Activated CD8-positive, alpha-beta memory T cell treated with anti-CD3 and anti-CD28 coated beads for 1 hour (primary cell): ENCODE measurements at places on chromosomes 16 and 17.

- DNase-seq = no peak
Measured at GRCh38 chr16:21159281-21159951, 942 bp downstream of the LDAF1 start.

DNA sequence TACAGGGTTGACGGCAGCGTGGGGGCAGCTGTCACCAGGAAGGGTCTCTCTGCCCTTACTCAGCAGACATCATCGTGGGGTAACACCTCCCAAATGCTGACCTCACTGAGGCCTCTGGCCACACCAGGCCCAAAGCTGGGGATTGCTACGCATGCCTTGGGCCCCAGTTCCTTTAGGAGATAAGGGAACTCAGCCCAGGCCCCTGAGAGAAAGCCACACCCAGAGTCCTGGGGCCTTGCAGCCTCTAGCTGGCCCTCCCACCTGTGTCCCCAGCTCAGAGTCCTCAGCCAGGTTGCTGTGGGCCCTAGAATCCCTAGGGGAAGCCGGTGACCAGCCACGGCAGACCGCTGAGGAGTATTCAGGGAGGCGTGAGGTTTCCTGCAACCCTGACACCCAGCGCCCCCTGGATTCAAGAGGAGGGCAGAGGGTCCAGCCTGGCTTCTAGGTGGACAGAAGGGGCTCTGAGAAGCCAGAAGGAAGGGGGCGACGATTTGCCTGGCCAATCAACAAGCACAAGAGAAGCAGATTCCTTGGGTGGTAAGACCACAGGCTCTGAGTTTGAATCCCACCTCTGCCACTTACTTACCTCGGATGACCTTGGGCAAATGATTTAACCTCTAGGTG is 10.3 kb upstream of the GINS2 start:
- DNase-seq = no peak

GRCh38 chr17:12021623-12022140 is 1.0 kb downstream of the MAP2K4 start:
- DNase-seq = no peak

DNA sequence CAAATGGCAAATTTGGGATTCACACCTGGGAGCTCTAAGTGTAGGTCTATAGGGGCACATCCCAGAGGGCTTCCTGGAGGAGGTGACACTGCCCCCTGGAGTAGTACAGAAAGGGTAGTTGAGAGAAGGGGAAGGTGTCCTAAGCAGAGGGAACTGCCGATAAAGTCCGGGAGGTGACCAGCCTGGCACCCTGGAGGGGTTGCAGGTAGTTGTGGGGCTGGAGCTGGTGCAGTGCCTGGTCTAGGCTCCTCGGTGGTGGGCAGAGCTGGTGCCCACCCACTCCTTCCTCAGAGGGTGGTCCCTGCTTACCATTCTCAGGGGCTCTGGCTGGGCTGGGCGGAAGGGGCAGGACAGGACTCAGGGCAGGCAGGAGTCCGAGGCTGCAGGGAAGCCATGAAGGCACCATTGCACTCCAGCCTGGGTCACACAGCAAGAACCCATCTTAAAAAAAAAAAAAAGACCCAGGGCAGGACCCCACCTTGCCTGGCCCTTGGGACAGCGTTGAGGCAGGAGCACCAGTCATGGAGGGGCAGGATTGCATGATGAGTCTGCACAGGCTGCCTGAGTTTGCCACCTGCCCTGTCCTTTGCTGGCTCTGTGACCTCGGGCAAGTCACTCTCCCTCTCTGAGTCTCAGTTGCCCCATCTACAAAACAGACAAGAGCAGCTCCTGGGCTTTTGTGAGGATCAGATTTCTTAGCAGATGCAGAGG is 43.8 kb downstream of the LAT start:
- DNase-seq = no peak

DNA sequence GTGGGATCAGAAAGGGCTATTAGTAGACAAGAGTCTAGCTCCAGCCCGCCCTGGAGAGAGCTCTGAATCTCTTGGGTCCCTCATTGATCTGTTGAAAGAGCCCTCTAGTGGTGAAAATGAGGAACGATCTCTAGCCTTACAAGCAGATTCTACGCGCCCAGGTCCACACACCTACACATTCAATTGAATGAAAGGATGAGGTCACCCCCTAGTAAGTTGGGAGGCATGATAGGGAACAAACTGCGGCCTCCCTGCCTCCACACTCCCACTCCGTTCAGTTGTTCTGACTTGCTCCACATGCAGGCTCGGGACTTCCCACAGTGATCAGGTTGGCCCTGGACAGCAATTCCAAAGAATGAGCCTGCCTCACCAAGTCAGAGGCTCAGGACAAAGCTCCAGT is 2.9 kb upstream of the CACNG3 start:
- no peak for DNase-seq

DNA sequence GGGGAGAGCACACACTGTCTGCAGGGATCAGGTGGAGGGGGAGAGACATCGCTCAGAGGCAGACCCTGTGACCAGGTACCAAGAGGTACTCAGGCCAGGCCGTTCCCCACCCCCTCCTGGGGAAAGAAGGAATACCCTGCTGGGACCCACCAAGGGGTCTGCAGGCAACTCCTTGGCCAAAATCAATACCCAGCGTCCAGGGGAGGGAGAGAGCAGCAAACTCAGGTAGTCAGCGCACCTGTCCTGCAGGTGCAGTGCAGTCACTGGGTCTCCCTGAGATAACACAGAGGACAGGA is 57.5 kb upstream of the DOC2B start:
- DNase-seq = no peak

DNA sequence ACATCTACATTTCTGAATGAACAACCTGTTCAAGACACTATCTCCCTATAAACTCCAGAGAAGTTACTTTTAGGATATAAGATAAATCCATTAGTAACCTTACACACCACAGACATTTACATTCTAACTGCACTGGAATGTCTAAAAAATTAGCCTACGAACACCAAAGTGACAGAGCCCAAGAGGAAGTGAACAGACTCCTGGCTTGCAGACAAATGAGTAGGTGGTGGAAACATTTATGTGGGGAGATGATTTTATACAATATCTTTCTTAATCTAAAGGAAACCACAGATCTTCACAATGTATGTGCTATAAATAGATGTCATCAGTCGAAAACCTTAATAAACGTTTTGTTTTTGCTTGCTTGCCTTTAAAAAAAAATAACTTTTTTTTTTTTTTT is 18.8 kb downstream of the ZNF652 start:
- DNase-seq = no peak

GRCh38 chr17:39754958-39755553 is 17.3 kb downstream of the GRB7 start:
- DNase-seq = no peak

DNA sequence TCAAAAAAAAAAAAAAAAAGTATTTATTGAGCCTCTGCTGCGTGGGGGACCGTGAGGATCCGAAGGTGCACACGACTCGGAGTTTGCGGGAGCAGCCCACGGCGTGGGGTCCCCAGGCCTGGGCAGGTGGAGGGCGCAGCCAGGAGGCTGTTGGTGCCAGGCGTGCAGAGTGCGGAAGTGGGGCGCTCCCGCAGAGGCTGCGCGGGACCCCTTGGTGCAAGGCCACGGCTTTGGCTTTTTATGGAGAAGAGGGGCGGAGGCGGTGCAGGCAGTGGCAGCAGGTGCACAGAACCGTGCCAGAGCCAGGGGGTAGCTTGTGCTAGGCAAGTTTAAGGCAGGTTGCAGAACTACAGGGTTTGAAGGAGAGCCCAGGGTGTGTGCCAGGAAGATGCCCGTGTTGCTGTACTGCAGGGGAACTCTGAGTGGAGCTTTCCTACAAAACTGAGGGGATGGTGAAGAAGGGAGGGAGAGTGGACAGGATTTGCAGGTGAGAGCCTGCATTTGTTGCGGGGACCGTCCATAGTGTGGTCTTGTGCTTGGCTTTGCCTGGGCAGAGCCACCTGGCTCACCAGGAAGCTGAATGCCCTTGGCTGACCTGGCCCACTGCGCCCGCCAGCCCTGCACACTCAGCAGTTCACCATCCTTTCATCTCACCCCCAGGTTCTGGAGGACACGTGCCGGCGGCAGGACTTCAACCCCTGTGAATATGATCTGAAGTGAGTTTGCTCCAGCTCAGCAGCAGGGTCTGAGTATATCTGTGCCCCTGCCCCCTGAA is 1.3 kb downstream of the ASPSCR1 start:
- DNase-seq = no peak

GRCh38 chr17:10042589-10043244 is 137.6 kb upstream of the RCVRN start:
- no peak for DNase-seq

GRCh38 chr16:11392041-11392581 is 46.9 kb downstream of the RMI2 start:
- no peak for DNase-seq

GRCh38 chr16:78748220-78748929 is 648.9 kb downstream of the WWOX start:
- no peak for DNase-seq

- DNase-seq = no peak
Measured at GRCh38 chr16:54070789-54071343, 215.7 kb downstream of the IRX3 start.

DNA sequence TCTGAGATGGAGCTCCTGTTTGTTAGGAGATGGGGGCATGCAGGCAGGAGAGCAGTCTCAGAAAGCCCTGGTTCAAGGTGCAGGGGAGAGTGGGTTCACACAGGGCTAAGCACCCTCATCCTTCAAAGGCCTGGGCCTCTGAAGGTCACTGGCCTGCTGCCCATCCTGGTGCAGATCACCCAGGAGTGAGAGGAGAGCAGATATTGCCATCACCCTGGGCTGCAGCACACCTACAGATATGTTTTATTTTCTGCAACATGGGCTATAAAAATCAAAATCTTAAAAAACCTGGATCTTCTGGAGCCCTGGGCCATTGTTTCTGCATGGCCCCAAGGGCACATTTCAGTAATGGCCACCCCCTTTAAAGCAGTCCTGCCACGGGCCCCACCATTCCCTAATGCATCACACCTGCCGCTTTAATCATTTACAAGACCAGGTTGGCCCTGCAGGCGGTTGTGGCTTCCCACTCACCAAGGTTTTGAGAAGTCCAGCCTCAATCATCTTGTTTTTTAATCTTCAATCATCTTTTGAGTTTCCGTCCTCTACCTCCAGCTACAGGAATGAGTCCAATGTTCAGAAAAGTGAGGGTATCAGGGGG is 20.4 kb upstream of the NUP93 start:
- DNase-seq = no peak
